ENCODE measurements at places on chromosomes 3 and 15.

- no peak overlapping the region for H3K4me3 ChIP-seq
- DNase-seq: no peak
- no peaks in the 10 kb centered on the region for H3K36me3 ChIP-seq
- no peak overlapping the region for H3K27ac ChIP-seq
Observed at GRCh38 chr3:34020726-34021680, 222.6 kb downstream of the PDCD6IP start.

DNA sequence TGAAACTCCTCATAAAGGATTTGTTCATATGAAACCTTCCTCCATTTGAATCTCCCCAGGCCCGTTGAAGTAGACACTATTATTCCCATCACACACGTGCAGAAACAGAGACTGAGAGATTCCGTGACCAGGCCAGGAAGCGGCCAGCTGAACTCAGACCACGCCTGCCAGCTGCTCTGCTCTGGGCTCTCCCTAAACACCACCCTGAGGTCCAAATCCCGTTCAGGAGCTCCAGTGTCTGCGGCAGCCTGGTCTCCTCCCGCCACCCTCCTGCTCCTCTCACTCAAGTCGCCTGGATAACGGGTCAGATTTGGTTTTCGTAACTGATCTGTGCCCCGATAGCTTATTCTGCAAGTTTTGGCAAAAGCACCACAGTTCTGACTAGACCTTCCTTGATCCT, 53.6 kb upstream of the SNRPA1 start:
- no peaks in the 10 kb centered on the region for H3K27me3 ChIP-seq
- H3K27ac ChIP-seq: no peak overlapping the region
- no peaks in the 10 kb centered on the region for H3K36me3 ChIP-seq
- no peaks in the 10 kb centered on the region for H3K4me1 ChIP-seq
- DNase-seq: no peak

GRCh38 chr3:52121464-52121805, 32.8 kb downstream of the POC1A start:
- DNase-seq: no peak
- H3K27me3 ChIP-seq: no peaks in the 10 kb centered on the region
- no peaks in the 10 kb centered on the region for H3K4me1 ChIP-seq
- H3K36me3 ChIP-seq: no peaks in the 10 kb centered on the region
- peak overlapping the region; percentile 60 for H3K27ac ChIP-seq
- no peak overlapping the region for H3K4me3 ChIP-seq

- H3K4me3 ChIP-seq: no peak overlapping the region
- no peaks in the 10 kb centered on the region for H3K27me3 ChIP-seq
- no peak for DNase-seq
- no peaks in the 10 kb centered on the region for H3K36me3 ChIP-seq
Observed at GRCh38 chr15:70795311-70795665, 31.9 kb upstream of the UACA start.

DNA sequence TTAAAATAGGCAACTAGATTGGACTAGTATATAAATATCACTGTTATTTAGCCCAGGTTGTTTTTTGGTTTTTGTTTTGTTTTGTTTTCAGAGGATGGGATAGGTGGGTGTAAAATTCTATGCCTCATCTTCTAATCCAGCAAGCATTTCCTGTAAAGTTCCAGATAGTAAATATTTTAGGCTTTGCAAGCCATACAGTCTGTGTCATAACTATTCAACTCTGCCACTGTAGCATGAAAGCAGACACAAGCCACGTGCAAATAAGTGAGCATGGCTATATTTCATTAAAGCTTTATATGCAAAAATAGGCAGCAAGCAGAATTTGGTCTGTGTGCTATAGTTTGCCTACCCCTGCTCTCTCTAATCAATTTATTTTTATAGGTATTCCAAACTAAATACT, 657.3 kb upstream of the TGFBR2 start:
- no peaks in the 10 kb centered on the region for H3K4me1 ChIP-seq
- H3K4me3 ChIP-seq: no peak overlapping the region
- H3K27me3 ChIP-seq: no peaks in the 10 kb centered on the region
- no peak for DNase-seq
- H3K27ac ChIP-seq: no peak overlapping the region

DNA sequence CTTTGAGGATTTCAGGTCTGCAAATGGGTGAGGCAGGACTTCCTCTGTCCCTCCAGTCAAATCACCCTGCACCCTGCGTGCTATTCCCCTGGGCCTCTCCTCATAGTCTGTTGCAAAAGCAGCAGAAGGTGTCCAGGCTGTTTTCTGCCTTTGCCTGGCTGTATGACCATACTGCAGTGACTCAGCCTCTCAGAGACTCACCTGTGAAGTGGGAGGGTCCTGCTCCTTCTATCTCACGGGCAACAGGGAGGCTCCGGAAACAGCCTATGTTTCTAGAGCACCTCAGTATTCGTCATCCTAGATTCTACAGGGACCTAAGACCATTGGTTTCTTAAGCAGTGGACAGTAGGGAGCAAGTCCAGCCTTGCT, 216.4 kb downstream of the TLE3 start:
- DNase-seq: no peak
- no peak overlapping the region for H3K27ac ChIP-seq
- no peaks in the 10 kb centered on the region for H3K4me1 ChIP-seq
- H3K27me3 ChIP-seq: no peaks in the 10 kb centered on the region

DNA sequence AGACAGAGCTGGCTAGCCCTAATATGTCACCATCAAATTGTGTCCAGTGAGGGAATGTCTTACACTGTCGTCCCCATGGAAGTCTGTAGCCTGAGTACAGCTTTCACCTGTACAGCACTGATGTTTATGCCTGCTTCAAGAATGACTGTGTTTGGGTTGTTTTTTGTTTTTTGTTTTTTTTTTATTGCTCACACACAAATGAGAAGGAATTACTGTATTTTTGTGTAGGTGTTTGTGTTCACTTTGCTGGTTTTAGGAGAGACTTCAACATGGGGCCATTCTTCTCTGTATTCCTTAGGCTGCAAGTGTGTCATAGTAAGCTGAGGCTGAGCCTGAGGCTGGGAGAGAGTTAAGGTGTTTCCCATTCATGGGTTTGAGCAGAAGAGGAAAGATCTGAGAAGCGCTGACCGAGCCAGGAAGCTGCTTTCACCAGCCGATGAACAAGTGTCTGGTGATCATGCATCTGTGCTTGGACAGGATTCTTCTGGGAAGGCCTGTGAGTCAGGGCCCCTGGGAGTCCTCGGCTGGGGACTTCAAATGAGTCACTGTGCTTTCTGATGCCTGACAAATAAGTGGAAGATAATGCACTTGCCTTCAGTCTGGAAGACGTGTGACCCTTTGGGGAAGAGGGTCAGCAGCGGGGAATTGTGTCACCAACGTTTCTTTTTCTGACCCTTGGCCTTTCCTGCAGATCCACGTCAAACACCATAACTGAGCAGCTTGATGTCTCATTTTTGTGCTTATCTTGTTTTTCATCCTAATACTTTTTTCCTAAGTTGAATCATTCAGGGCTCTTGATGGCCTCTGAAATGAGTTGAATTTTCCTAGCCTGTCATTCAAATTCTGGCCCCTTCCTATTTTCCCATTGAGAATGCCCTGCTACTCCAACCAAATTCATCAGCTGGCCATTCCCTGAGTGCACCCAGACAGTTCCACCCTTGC, 36.7 kb upstream of the ZBTB38 start:
- no peak overlapping the region for H3K4me3 ChIP-seq
- no peaks in the 10 kb centered on the region for H3K36me3 ChIP-seq
- DNase-seq: peak; percentile 27
- no peaks in the 10 kb centered on the region for H3K4me1 ChIP-seq

GRCh38 chr3:187255314-187255713, 36.2 kb downstream of the MASP1 start:
- no peaks in the 10 kb centered on the region for H3K4me1 ChIP-seq
- no peaks in the 10 kb centered on the region for H3K27me3 ChIP-seq
- H3K36me3 ChIP-seq: no peaks in the 10 kb centered on the region
- no peak for DNase-seq
- H3K27ac ChIP-seq: no peak overlapping the region
- H3K4me3 ChIP-seq: no peak overlapping the region

DNA sequence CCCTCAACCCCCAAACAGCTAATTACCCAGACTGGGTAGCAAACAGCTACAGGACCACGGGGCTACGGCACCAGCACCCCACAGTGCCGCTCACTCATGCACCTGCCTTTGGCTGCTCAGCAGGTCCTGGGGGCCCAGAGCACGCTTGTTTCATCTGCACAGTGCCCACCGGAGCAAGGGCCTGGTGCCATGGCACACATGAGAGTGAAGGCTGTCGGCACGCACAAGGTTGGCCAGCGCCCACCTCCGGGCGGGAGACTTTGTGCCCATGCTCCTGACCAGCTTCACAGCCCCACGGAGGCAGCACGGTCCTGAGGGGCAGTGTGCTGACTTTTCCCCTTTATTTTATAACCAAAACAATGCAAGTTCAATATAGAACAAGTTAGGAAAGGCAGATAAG, 135.9 kb upstream of the NSMCE3 start:
- no peaks in the 10 kb centered on the region for H3K27me3 ChIP-seq
- no peaks in the 10 kb centered on the region for H3K4me1 ChIP-seq
- no peak overlapping the region for H3K4me3 ChIP-seq
- H3K36me3 ChIP-seq: no peaks in the 10 kb centered on the region

DNA sequence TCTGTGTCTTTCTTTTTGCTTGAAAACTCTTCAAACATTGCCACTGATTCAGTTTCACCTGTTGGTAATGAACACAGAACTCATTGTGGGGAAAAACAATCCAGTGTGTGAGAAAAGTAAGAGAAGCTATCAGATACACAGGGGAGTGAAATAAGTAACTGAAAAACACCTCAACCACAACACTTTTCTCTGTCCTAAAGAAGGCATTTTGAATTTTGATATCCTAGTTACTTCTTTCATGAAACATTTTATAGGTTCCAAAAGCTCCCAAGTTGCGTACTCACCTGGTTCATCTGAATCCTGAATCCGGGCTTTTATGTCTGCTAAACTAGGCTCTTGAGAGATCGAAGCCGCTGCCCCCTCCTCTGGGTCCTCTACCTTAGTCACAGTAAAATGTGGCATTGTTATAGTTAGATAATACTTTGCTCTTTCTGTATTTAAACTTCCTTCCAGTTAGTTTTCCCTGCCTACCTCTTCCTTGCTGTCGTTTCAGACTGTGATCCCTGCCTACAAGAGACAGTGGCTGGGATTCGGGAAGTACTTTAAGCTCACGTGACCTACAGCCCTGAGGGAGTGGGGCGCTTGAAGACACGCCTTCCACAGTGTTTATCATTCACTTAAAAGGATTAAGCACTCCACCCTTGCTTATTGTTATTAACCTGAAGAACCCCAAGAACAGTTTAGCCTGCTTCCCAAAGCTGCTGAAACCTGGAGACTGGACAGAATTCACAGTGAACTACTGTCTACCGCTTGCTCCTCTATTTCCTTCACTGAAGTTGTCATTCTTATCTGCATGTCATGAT, 19.1 kb downstream of the SLC12A6 start:
- peak overlapping the region; percentile 44 for H3K27ac ChIP-seq
- H3K4me1 ChIP-seq: no peaks in the 10 kb centered on the region
- peak overlapping the region; percentile 41 for H3K4me3 ChIP-seq
- DNase-seq: peak; percentile 69
- no peaks in the 10 kb centered on the region for H3K27me3 ChIP-seq
- no peaks in the 10 kb centered on the region for H3K36me3 ChIP-seq

- no peak overlapping the region for H3K27ac ChIP-seq
- no peak overlapping the region for H3K4me3 ChIP-seq
- DNase-seq: no peak
- no peaks in the 10 kb centered on the region for H3K4me1 ChIP-seq
Observed at GRCh38 chr3:128706086-128706615, 19.8 kb upstream of the RAB7A start.

DNA sequence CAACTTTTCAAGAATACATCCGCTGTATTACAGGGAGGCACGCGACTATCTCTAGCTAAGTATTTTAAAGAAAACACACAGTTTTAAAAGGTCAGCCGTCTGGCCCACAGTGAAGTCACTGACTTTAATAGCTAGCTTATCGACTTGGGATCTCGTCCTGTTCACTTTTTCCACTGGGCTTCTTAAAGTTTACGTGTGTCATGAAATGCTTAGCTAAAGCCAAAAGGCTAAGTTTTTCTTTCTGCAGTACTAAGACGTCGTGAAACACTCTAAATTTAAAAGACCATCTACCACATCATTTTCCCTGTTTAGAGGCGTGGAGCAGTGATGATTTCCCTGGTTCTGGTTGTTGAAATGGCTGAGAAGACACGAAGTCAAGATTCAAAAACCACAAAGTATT, 27.1 kb downstream of the LRIG1 start:
- no peak for DNase-seq
- H3K4me1 ChIP-seq: no peaks in the 10 kb centered on the region
- H3K27ac ChIP-seq: peak overlapping the region; percentile 29
- H3K27me3 ChIP-seq: no peaks in the 10 kb centered on the region
- no peaks in the 10 kb centered on the region for H3K36me3 ChIP-seq

- H3K36me3 ChIP-seq: no peaks in the 10 kb centered on the region
- no peaks in the 10 kb centered on the region for H3K27me3 ChIP-seq
- no peak for DNase-seq
- no peaks in the 10 kb centered on the region for H3K4me1 ChIP-seq
Observed at GRCh38 chr15:40512440-40512839, 41.7 kb downstream of the CHST14 start.

- H3K27ac ChIP-seq: no peak overlapping the region
- no peaks in the 10 kb centered on the region for H3K27me3 ChIP-seq
- DNase-seq: no peak
- H3K36me3 ChIP-seq: no peaks in the 10 kb centered on the region
Observed at GRCh38 chr15:98888820-98889479, 118.6 kb downstream of the PGPEP1L start.

- no peak overlapping the region for H3K27ac ChIP-seq
- no peaks in the 10 kb centered on the region for H3K4me1 ChIP-seq
- no peak overlapping the region for H3K4me3 ChIP-seq
- no peaks in the 10 kb centered on the region for H3K27me3 ChIP-seq
Observed at GRCh38 chr3:47685037-47685436, 96.7 kb downstream of the SMARCC1 start.

- H3K4me1 ChIP-seq: no peaks in the 10 kb centered on the region
- H3K36me3 ChIP-seq: no peaks in the 10 kb centered on the region
- no peak for DNase-seq
- H3K4me3 ChIP-seq: no peak overlapping the region
Observed at GRCh38 chr3:16476636-16477035, 36.9 kb downstream of the RFTN1 start.

DNA sequence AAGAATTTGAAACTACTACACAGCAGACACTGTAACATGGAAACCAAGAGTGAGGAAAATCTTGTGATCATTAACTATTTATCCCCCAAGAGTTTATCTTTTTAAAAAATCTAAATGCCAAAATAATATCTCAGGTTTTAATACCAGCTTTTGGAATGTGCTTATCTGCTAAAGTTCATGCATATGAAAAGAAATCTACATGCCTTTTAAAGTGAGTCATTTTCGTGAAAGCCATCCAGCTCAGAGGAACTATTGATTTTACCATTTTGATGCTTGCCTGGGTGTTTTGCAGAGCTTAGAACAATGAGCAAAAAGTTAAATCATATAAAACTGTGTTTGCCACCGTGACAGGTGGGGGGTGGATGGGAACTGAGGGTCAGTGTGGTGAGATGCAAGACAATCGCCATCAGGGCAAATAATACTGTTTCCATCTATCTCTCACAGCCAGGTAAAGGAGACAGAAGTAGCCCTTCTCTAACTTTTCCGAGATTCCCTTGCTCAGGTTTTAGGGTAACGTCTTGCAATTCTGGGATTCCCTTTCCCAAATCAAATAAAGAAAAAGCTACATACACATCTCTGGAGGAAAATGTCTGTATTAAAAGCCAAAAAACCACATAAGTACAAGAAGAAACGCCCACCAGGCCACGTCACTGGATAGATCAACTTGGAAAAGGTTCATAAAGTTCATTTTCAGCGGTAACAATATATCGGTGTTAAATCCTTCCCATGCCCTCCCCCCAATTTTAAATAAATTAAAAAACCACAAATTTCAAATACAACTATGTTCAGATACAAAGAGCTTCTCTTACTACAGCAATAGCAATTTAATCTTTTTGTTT, 2.0 kb downstream of the TMEM158 start:
- H3K4me3 ChIP-seq: peak overlapping the region; percentile 50
- H3K36me3 ChIP-seq: no peaks in the 10 kb centered on the region

All from uterus (tissue), 4 donors.